ENCODE measurements at places on chromosomes 6 and 20.
A peak's percentile ranks its signal among the peaks of the same experiment; 100 is the strongest.

DNA sequence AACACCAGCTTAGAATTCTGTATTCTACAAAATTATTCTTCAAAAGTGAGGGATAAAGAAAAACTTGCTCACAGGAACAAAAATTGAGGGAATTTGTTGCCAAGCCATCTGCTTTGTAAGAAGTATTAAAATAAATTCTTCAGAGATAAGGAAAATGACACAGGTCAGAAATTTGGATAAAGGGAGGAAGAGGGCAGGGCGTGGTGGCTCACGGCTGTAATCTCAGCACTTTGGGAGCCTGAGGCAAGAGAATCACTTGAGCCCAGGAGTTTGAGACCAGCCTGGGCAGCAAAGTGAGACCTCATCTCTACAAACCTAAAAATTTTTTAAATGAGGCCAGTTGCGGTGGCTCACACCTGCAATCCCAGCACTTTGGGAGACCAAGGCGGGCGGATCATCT, 11.8 kb downstream of the SMIM28 start:
- DNase-seq, result no peak

DNA sequence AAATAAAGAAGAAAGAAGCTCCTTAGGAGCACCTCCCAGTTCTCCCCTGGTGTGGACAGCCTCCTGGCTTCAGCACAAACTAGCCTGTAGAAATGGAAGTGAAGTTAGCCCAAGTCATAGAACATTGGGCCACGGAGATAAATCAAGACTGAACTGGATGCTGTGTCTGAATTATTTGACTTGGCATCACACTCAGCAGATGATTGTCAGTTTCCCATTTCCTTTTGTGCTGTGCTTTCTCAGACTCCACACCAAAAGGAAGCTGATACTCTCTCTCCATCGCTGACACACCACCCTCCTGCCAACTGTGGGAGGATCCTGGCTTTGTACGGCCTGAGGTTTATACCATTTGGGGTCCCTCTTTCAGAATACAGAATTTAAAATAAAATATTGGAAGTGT, 209.8 kb downstream of the TFAP2A start:
- no peak for DNase-seq

- DNase-seq, result no peak
Measured at GRCh38 chr6:17200395-17200794, 80.8 kb upstream of the RBM24 start.

- no peak for DNase-seq
Measured at GRCh38 chr6:47096211-47096895, 54.2 kb upstream of the ADGRF1 start.

- no peak for DNase-seq
Measured at GRCh38 chr6:101146389-101146788, 247.1 kb upstream of the GRIK2 start.

DNA sequence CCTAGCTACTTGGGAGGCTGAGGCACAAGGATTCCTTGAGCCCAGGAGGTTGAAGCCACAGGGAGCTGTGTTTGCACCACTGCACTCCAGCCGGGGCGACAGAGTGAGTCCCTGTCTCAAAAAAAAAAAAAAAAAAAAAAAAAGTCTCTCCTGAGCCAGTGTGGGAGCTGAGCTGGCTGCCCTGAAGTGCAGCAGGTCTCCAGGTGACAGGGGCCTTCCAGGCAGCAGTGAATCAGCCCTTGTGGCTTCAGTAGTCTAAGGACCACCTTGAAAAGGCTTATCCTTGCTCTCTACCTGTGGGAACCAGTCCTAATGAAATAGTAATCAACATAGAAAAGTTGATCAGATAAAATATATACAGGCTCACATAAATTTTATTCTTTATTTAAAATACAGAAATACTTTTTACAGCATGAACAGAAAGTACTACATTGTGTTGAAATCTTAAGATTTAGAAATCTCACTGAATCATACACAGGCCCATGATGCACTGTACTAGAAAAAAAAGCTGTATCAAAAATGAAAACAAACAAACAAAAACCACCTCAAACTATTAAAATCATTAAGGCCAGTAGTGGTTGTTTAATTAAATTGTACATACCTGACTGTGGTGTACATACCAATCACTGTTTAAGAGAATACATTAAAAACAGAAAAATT, 128.9 kb downstream of the SCML4 start:
- no peak for DNase-seq

- no peak for DNase-seq
Measured at GRCh38 chr6:169788809-169789145, 37.4 kb downstream of the ERMARD start.

- DNase-seq, result no peak
Measured at GRCh38 chr6:33896391-33897188, 92.8 kb upstream of the MLN start.

DNA sequence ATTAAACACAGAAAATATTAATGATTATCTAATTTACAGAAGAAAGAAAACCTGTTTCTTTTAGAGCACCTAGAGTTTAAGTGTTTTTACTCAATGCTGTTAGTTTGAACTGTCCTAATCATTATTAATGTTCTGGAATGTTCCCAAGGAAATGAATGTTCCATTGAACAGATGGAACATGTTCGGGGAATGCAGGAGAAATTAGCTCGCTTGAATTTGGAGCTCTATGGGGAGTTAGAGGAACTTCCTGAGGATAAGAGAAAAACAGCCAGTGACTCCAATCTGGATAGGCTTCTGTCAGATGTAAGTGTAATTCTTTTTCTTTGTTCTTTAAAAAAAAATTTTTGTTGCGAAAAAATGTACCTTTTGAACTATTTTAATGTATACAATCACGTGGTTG, 10.8 kb upstream of the ECT2L start:
- no peak for DNase-seq

DNA sequence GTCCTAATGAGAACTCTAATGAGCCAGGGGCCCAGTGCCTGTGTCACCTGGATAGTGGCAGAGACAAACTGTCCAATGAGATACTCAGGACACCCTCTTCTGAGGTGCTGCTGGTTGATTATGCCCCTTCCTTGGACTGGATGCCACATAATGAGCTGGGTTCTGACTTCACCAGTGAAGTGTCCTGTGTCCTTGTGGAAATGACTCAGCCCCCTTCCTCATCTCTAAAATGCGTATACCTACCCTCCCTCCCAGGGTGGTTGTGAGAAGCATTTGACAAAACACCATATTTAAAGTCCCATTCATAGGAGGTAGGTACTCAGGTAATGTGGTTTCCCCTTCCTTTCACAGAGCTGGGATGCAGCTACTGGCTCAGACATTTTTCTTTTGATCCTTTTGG, 28.4 kb upstream of the RNF24 start:
- no peak for DNase-seq

DNA sequence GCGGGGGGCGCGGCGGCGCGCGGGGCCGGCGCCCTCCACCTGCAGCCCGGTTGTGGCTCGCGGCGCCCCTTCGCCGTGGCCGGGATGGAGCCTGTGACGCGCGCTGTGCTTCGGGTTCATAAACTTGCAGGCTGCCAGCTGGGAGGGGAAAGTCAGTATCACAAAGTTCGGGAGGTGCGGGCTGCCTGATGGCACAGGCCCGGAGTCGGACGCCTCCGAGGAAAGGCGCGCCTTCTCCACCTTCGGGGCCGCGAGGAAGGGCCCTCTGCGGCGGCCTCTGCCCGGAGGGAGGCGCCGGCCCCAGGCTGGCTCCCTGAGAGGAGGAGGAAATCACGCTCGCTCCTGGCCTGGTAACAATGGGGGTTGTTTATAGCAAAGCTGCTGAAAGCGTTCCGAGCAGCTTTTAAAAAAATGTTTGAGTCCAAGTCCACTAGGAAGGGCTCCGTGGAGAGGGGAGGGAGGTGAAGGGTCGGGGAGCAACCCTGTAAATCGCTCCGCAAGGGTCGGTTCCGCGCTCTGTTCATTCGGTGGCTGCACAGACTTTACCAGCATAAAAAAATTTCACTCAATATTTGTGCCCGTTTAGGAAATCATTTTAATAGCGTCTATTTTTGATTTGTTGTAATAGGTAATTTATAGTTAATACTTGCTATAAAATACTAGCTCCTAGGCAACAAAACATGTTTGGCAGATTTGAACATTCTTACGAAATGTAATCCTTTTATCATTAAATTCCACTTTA, 1.0 kb downstream of the AFDN start:
- no peak for DNase-seq

GRCh38 chr6:18154507-18155149, at the start of gene TPMT:
Gene TPMT, minus strand, starts transcription at chr6:18155077. Its CDS starts 5,950 bp downstream, at chr6:18149127.
- DNase-seq, result no peak

DNA sequence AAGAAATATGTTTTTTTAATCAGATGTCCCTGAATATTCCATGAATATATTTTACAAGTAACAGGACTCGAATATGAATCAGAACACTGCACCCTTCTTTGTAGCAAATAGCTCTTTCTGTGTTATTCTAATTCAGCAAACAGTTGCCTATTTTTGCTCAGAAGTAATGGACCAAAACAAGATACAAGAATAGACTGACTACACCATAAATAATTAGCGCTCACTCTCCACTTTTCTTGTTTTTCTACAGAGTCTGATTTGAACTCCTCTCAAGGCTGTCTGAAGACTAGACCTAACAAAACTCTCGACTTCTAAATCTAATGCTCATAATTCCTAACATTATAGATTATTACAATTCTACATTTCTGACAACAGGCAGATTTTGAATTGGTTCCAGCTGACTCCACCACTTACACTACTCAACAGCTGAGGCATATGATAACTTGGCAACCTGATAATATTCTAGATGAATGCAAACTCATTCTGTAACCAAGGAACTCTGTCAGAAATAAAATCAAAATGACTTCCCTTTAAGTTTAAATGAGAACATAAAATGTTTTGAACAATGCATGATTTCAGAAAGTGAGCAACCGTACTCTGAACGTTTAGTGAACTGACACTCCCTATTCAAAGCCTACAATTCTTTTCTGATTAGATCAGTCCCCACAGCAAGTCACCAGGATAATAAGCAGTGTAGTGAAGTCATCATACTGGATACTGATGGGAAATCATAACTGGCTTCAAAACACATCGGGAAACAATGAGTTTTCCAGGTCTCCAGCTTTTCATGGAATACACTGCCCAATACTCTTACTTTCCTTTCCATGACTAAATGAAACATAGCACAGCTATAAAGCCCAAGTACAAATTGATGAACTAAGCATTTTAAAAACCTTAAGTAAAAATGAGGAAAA, 114.2 kb upstream of the BEND6 start:
- no peak for DNase-seq

DNA sequence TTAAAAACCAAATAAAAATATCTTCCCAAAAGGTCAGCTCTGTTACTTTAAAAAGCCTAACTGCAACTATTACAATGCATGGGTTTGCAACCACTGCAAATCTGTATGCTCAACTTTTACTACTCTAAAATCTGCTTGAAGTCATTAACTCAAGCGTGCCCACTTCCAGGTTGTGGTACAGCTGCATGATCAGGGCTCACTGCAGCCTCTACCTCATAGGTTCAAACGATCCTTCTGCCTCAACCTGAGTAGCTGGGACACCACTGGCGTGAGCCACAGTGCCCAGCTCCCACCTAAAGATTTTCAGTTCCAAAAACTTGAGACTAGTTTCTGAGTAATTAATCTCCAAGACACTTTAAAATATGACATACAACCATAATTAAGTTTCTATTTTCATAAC, 8.2 kb downstream of the DIDO1 start:
- DNase-seq, result no peak

- no peak for DNase-seq
Measured at GRCh38 chr20:32339116-32339515, 19.0 kb upstream of the ASXL1 start.

DNA sequence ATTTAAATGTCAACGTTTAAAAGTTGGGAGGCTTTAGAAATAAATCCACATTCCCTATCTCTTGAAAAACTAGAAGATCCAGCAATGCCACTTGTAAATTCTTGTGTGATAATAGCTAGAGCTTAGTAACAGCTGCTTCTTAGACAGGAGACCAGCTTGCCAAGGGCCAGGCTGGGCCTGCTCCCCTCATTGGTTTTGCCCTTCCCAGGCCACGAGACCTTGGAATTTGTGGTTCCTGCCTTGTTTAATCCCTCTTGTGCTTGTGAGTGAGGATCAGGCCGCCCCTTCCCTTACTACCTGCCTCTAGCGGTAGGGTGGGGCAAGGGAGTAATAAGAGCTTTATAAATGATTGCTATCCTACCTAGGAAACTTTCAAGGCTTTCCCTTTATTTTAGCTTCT, 363.5 kb downstream of the SYNE1 start:
- DNase-seq, result no peak

GRCh38 chr20:46117704-46118467, at the start of gene CD40:
Gene CD40, plus strand, starts transcription at chr20:46118314. Its CDS starts 30 bp downstream, at chr20:46118344.
- peak; percentile 32 for DNase-seq

- no peak for DNase-seq
Measured at GRCh38 chr6:117555882-117556498, 46.3 kb downstream of the GOPC start.

DNA sequence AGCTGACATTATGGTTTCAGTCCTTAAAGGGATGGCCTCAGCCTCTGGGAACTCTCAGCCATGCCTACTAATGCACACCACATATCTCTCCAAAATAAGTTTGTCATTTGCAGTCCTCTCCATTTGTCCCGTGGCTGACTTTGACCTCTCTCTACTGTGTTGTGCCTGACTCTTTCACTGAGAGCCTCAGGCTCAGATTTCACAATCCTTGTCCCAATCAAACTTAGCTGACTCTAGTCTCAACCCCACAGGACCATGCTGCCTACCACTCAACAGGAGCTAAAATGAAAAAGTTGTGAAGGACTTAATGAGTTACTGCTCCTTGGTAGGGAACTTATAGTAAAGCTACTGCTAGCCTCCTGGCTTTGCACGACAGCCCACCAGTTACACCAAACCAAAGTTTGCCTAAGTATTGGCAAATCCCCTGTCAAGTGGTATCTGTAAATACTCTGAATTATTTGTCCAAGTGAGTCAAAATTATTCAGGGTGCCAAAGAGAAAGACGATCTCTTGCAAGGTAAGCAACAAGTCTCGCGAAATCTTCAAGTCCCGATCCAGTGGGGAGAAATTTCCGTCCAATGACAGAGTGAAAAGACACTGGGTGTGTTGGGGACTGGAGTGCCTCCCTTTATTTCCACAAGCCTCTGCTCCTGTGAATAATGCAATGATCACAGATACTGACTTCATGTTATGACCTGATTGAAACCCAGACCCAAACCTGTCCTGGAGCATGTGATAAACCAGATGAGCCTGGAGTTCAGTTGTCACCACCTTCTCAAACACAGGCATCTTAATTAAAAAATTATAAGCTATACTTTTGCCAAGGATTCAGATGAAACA, 124.4 kb upstream of the FOXQ1 start:
- DNase-seq, result no peak

DNA sequence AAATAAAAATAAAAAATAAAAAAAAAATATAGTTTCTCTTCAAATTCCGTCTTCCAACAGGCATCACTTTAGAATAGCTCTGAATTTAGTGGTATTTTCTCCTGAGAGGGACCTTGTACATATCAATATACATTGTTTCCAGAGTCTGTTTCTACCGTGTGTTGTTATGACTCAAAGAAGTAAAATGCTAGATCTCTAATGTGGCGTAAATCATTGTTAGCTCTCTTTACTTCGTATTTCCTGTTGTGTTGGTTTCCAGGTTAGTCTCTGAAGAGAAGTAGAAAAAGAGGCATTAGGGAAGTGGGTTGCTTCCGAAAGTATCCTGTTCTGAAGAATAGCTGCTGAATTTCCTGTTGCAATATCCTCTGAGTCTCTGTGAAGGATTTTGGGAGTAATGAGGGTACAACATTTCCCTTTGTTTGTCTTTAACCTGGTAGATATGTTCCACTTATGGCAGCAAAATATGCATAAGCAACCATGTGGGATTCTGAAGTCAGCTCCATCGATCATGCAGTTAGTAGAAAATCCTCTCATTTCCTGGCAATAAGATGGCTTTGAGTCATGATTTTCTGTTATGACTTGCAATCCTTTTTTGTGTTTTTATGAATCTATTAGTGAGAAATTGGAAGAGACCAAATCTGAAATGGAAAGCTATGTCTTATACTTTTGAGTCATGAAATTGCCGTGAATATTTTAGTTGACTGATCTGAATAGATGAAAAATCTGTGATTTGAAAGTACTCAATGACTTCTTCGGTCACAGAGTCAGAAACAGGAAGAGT, 42.0 kb upstream of the MCHR2 start:
- no peak for DNase-seq
